Stimulated activated CD4-positive, alpha-beta T cell treated with anti-CD3 and anti-CD28 coated beads, TNF-alpha, amount 100 ng/mL, for 1 hour (primary cell): ENCODE measurements at places on chromosomes 5 and 9.

GRCh38 chr5:8058616-8059190, 189.8 kb downstream of the MTRR start:
- no peak for DNase-seq

DNA sequence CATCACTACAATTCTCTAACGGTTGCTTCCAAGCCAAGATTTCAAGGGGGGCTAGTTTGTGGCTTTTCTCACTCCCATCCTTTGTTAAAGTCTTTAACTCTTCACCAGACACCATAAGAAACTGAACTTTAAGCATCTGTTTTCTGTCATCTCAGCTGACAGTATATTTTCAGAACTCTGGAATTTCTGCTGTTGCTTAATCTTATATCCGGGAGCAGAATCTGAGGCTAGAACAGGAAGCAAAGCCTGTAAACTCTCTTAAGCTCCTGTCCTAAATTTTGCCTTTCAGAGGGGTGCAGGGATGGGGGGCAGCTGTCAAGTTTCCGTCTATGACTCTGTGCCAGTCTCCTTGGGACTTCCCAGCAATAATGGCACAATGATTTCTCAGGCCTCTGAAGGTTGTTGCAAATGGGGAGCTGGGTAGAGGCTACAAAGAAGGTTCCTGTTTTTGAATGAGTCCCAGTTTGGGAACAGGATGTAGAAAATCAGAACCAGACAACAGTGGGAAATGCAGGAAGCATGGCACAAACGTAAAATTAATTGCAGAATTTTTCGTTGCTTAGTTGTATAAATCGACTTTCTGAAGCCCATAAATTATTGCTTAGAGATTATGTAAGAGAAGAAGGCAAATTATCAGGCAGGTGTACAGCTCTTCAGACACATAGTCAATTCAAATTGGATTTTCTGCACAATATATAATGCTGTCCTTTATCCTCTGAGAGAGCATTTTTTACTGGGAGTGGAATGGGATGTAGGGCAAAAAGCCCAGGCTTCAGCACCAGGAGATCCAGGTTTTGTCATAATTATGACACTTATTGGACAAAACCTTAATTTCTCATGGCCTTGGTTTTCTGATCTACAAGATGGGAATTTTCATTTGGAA, 430.9 kb downstream of the DMAC1 start:
- DNase-seq = no peak

GRCh38 chr5:73448463-73449136, at the start of gene FOXD1:
TSS of gene FOXD1 (minus strand) at chr5:73448777. CDS start at chr5:73448362, 415 bp downstream.
- no peak for DNase-seq

- DNase-seq = no peak
Measured at GRCh38 chr9:85995097-85995496, 54.2 kb downstream of the NAA35 start.

DNA sequence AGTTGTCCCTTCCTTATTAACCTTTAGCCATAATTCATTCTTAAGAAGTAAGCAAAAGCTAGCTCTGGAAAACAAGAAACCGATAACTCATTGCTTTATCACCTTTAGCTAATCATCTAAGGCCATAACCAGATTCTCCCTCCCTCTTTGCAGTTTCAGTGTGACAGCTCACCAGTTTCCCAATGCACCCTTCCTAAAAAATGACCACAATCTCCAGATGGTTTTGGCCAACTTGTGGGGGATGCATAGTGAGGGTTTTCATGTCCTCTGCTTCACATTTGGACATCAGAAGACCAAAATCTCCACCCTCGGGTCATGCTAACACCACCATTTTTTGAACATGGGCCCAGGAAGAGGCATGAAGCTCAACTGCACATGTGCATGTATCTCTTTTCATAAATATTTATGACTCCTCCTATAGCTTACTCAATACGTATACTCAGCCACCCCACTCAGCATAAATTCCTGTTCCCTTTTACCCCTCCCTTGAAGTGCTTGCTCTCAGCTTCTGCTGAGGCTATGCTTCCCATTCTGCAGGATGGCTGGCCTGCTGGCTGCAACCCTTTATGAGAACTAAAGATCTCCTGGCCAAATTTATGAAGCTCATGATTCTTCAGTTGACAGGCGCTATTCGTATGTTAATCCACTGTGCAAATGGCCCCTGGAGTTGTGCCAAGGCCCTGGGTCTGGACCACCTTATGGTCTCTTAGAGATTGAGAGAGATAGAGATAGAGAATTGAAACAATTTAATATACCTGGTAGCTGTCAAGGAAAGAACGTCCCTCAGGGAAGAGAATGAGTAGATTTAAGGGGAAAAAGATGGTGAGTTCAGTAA, 14.8 kb downstream of the PPP3R2 start:
- no peak for DNase-seq

GRCh38 chr9:82148901-82149461, 160.4 kb downstream of the SPATA31D1 start:
- DNase-seq = no peak

DNA sequence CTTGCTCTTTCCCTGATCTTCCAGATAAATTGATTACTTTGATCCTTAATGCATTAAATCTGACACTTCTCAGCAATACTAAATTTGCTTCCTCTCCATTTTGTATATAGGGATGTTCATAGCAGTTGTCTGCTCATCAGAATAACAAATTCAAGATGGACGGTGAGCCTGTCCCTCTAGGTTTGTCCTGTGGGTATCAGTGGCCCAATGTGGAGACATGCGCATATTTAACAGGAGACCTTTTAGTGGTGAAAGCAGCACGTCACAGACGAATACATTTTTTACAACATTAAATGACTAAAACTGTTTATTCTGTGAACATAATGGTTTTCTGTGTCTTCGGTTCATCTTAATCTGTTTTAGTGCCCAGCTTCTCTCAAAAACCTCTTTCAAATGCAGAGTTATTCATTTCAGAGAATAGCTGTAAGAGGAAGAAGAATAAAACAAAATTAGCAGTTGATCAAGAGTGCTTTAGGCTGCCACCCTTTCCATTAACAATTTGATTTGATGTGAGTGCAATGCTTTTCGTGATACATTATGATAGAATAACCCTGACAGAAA, 1970.4 kb upstream of the WWC1 start:
- no peak for DNase-seq

- no peak for DNase-seq
Measured at GRCh38 chr5:124859556-124860290, 113.3 kb upstream of the ZNF608 start.

- DNase-seq = no peak
Measured at GRCh38 chr9:126057121-126057825, 269.4 kb upstream of the MVB12B start.

DNA sequence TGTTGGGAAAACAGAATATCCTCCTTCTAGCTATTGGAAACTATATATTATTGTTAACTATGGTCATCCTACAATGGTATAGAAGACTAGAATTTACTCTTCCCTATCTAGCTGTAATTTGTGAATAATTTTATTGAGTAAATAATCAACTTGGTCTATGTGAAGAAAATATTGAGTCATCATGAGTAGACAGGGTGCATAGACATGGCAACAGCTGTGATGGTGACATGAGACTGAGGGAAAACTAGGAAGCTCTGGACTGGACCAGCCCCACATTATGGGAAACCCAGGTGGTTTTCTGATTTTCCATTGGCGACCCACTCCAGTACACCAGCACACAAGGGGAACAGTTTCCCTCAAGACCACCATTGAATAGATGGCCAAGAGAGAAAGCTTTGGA, 95.0 kb downstream of the APBA1 start:
- DNase-seq = no peak

DNA sequence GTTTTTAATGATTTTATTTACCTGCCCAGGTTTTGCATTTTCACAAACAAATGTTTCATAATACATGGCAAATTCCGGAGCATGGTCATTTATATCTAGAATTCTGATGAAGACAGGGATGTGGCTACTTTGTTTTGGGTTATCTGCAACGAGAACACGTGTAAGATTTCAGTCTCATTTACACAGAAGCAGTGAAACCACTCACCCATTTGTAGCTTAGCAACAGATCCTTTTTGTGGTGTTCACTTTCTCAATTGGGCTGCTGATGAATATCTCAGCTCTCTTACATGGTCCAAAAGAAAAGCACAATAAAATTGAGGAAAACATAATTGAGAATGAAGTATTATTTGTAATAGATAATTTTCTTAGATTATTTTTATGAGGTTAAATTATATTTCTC, 148.6 kb downstream of the CDH9 start:
- DNase-seq = no peak

DNA sequence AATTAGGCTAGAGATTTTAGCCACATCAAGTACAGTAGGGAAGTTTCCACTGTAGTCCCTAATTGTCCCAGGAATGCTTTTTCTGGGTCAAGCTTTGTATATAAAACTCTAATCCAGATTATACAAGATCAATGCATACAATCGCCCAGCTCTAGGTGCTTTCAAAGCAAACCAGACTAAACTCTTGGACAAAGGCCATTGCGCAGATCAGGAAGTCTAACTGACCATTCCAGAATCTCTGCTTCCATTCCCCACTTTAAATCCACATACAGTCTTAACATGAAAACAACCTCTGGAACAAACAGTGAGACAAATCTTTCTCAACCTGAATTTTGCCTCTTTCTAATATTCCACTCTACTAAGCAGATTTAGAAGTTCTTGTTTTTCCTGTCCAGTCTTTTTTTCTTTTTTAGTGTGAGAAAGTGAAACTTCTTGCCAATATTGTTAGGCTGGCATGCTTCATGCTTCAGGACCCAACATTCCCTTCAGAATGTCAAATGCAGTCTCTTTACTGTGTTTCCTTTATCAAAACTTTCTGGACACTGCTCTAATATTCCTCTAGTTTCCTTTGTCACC, 76.1 kb downstream of the ITGA1 start:
- DNase-seq = no peak

DNA sequence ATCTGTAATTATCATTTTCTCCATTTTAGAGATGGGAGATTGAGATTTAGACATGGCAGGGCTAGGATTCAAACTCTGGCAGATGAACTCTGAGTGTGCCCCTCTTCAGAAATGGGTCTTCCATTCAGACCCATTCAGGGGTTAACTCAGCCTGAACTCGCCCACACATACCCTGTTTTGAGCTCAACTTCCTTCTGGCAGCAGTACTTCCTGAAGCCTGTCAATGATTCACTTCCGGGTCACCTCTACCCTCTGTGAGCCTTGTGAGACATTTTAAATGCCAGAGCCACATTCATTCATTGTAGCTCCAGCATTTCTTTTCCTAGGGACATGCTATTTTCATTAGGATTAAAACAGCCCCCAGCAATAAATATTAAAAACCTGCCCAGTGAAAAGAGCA, 209.3 kb upstream of the SLC24A2 start:
- DNase-seq = no peak

- no peak for DNase-seq
Measured at GRCh38 chr5:38720554-38721361, 125.1 kb upstream of the OSMR start.

DNA sequence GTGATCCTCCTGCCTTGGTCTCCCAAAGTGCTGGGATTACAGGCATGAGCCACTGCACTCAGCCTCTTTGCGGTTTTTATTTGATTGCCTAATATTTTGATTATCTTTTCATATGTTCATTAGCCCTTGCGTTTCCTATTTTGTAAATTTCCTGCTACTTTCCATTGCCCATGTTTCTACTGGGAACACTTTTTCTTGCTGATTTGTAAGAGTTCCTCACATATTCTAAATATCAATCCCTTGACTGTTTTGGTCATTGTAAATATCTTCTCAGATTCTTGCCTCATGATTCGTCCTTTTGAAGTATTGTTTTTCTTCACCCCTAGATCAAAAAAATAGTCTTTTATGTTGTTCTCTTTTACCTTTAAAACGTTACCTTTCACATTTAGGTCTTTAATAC, 37.9 kb upstream of the TTC1 start:
- no peak for DNase-seq

DNA sequence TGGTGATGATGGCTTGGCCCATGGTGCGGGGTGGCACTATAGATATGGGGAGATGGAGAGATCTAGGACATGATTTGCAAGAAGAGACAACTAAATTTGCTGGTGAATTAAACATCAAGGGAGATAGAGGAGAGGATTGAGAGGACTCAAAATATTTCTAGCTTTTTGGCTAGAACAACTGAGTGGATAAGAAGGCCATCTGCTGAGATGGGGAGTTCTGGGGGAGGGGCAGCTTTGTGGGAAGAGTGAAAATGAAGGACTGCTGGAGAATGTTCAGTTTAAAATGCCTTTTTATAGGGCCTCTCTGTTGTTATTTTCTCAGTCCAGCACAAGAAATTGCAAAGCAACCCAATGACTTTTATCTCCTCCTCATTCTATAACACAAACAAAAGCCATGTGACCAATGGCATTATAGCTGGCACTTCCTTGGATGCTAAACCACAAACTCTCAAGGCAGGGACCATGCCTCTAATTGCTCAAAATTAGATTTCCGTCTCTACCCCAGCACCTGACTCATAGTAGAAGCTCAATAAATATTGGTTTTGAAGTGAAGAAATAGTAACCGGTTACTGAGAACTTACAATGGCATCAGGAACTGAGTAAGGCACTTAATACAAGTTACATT, 29.8 kb downstream of the JAKMIP2 start:
- no peak for DNase-seq

DNA sequence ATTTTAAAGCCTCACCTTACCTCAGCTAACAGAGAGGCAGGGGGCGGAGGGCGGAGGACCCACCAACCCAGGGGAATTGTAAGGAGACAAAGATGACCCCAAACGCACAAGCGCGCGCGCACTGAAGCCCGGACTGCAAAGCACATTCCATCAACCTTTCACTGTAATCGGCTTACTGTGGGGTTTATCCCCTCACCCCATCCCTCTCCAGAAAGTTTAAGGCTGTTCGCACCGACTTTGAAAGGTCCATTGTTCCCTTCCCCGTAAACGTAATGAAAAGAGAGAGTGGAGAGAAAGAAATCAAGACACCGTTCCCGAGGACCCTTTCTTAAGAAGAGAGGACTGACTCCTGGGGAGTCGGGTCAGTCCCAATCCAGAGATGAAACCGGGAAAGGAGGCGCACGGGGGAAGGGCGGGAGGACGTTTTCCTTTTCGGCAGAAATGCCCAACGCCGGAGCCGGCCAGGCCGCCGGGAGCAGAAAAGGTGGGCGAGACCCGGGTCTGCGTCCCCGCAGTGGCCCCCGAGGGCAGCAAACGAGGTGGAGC, 464 bp downstream of the CEMIP2 start:
- no peak for DNase-seq

DNA sequence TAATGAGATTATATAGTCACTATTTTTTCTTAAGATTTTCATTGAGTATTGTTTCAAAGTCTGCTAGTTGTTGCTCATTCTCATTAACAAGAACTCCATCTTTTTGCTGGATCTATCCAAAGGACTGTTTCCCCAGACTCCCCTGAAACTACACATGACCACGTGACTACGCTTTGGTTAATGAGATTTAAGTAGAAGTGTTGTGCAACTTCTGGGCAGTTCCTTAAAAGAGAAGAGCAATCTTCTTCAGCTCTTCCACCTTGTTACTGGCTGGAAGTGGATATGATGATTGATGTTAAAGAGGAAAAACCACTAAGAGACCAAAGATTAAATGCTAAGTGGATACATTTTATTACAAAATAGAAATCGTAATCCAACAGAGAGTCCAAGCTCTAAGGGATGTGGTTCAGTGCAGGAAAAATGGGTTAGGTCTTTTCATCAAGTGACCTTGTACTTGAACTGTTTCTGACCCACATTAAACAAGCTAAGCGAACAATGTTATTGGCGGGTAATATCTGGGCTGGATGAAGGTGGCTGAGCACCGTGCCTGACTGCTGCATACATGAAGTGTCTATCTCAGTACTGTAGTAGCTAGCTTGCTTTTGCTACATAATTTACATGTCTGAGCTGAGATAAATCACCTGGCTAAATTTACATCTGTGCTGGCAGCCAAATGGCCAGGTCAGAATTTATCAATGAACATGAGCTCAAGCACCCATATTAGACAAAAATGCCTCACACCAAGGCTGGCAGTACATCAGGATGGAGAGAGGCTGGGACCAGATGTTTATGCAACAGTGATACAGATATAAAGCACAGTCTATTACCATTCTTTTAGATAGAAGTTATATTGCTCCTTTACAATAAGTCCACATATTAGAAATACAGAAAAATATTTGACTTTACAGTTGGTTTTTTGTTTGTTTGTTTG, 7.5 kb upstream of the CTNNAL1 start:
- DNase-seq = no peak
